ENCODE measurements at places on chromosomes 7 and 10.

DNA sequence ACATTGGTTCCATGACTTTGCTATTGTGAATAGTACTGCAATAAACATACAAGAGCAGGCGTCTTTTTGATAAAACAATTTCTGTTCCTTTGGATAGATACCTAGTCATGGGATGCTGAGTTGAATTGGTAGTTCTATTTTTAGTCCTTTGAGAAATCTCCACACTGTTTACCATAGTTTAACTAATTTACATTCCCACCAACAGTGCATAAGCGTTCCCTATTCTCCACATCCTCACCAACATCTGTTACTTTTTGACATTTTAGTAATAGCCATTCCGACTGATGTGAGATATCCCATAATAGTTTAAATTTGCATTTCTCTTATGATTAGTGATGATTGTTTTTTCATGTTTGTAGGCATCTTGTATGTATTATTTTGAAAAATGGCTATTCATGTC is 707.0 kb downstream of the SORCS1 start:
- DNase-seq, result no peak

DNA sequence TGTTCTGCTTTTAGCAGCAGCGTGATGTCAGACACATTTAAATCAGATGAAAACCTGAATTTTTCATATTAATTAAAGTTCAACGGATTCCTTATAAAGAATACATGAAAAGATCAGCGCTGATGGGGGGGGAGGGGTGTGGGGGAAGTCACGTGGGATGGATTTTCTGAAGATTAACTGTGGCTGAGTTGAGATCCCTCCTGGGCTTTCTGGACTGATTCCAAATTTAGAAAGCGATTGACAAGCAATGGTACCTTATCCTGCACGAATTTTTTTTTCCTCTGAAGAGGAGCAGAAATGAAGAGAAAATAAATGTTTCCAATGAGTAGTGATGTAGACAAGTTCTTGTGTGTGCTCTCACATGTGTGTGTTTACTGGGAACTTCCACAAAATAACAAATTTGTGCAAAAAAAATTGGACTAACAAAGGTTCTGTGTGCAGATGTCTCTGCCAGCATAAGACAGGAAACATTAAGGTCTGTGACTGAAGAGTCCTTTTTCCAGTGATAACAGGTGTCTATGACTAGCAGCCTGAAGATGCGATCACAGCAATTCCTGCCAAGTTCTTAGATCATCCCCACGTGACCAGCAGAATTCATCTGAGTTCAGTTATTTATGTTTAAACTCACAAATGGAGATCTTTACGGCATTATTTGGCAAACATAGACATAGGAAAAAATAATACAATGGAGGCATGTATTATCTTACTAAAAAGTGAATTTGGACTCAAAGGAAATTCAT is 585.2 kb upstream of the CELF2 start:
- DNase-seq, result no peak

DNA sequence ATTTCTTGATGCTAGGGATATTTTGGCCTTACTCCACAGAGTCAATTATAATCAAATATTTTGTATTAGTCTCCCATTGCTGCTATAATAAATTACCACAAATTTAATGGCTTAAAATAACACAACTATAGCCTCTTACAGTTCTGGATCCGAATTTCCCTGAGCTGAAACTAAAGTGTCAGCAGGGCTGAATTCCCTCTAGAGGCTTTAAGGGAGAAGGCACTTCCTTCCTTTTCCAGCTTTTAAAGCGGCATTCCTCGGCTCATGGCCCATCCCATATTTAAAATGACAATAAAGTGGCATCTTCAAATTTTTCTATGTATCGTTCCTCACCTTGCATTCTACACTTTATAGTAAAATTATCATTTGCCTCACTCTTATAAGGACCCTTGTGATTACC is 421.4 kb upstream of the ZWINT start:
- DNase-seq, result no peak

GRCh38 chr7:71408271-71408670 is 276.3 kb downstream of the GALNT17 start:
- DNase-seq, result no peak

DNA sequence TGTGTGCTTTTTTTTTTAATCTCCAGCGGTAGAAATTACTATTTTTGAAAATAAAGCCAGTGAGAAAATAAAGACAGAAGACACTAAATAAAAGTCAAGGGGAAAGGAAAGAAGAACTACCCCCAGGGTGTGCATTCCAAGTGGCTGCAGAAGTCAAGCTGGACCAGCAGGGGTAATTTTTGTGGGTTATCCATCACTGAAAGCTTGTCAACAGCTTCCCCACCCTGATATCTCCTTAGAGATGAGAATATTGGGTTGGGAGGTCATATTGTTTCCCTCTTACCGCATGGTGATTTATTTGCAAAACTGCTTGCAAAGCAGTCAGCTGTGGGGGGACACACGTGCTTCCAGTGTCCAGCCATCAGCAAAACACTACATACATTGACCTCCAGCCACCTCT is 46.4 kb downstream of the FAM107B start:
- no peak for DNase-seq

DNA sequence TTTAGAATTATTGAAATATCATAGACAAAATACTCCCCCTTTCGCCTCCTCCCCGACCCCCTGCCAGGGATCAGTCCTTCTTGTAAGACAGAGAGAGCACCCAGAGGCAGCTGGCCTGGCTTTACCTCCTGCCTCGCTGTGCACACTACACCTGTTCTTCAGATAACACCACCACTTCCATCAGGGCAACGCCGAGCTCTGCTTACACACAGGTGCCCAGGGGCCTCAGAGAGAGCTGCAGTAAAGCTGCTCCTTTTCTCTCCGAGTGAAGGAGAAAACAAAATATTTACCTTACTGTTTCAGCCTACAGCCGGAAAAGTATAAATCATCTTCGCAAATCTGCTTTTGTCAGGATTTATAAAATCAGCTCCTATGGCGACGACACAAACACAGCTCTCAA is 80.7 kb downstream of the HIPK2 start:
- no peak for DNase-seq

GRCh38 chr10:108375691-108376090 is 1211.2 kb upstream of the SORCS1 start:
- DNase-seq, result no peak

- no peak for DNase-seq
Measured at GRCh38 chr10:11901454-11901832, 78.3 kb downstream of the PROSER2 start.

DNA sequence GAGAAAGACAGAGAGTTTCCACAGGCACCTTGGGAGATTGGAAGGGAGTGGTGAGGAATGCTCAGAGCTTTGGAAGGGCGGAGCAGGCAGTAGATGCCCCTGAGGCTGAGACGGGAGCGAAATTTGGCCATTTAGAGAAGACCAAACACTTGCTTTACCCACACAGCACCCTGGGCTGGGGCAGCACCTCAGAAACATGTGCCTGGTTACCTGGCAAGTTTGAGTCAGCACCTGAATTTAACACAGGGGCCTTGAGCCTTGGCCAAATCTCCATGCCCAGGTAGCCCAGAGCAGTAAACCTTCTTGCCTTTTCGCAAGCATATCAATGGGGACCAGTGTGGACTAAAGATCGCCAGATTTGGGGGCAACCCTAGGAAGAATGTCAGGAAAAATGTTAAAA is 111.9 kb upstream of the NFE2L3 start:
- DNase-seq, result no peak

- no peak for DNase-seq
Measured at GRCh38 chr10:97607095-97607636, 17.6 kb downstream of the C10orf62 start.

DNA sequence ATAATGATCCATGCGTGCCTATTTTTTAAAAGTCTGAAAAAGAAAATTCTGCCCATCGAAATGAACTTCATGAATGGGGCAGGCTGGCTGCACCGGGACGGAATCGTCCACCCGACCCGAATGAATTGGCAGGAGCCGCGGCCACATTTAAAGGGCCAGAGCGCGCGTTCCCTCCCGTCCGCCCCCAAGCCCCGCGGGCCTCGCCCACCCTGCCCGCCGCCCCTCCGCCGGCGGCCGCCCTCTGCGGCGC is 319 bp upstream of the GATA3 start:
- DNase-seq, result no peak

GRCh38 chr10:7601023-7601656 is 65.6 kb downstream of the ITIH5 start:
- no peak for DNase-seq

DNA sequence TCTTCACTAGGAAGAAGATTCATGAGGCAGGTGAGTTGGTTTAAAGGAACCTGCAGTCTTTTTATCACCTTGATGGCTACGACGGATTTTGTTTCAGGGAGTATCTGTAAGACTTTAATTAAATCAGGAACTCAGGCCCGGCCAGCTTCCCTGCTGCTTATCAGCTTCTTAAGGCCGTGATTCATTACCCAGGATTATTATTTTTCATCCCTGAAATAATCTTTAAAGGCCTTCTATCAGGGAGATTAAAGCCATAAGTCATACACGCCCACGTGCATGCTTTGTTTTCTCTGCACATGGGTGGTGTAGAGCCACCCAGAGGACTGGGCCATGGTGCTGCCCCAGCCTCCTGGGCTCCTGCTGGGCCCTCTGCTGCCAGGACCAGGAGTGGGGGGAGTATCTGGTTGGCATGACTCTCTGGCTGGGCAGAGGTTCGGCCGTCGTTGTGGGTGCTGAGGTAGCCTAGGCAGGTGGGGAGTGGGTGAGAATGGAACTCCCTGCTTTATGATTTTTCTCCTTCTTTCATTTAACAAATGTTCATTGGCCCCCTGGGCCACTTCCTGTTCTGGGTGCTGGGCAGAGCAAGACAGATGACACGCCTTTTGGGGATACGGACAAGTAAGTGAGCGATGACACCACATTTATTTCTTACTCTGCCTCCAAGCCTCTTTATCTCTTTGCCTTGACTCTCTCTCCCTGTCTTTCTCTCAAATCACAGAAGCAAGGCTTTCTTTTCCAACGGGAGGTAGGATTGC is 39.0 kb upstream of the PCBD1 start:
- DNase-seq, result no peak

All from activated naive CD4-positive, alpha-beta T cell treated with anti-CD3 and anti-CD28 coated beads, Interleukin-2, amount 50 U/mL, for 16 hours (primary cell).